Muscle of leg (tissue), 16 donors: ENCODE measurements at places on chromosomes 12 and 14.

- no peak for DNase-seq
Observed at GRCh38 chr14:62706217-62706616, 339.0 kb downstream of the KCNH5 start.

GRCh38 chr14:77097006-77097699 lies 905 bp upstream of the CIPC start:
- DNase-seq, result peak; percentile 84

- DNase-seq, result peak; percentile 96
Observed at GRCh38 chr12:110224379-110225304, 56.4 kb upstream of the ATP2A2 start.

DNA sequence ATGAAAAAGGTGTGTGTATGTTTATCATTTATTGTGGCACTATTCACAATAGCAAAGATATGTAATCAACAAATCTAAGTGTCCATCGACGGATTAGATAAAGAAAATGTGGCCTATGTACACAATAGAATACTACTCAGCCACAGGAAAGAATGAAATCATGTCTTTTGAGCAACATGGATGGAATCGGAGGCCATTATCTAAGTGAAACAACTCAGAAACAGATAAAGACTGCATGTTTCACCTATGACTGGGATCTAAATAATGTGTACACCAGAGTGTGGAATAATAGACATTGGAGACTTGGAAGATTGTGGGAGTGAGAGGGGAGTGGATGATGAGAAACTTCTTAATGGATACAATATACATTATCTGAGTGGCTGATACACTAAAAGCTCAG lies 44.0 kb downstream of the CCER1 start:
- no peak for DNase-seq

- DNase-seq, result no peak
Observed at GRCh38 chr12:33180918-33181317, 258.7 kb downstream of the SYT10 start.

- DNase-seq, result peak; percentile 98
Observed at GRCh38 chr12:75724928-75725312, 213.5 kb upstream of the KRR1 start.

DNA sequence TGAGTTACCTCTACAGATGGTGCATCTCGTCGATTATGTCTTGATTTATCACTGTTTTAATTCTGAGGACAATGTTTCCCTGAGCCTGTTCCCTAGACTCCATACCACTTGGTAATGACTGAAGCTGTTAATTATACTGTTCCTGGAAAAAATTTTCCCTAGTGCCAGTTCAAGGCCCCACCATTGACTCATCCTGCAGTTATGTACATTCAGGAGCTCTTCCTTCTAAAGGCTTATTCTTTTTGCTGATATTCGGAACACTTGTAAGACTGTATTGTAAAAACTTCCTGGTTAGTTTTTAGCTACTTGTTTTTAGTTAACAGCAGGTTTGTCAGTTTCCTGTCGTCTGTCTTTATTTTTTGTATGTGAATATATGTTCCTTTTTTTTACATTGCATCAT lies 30.4 kb upstream of the PPP2R5E start:
- DNase-seq, result no peak

GRCh38 chr14:99625476-99625875 lies 19.5 kb upstream of the HHIPL1 start:
- no peak for DNase-seq

DNA sequence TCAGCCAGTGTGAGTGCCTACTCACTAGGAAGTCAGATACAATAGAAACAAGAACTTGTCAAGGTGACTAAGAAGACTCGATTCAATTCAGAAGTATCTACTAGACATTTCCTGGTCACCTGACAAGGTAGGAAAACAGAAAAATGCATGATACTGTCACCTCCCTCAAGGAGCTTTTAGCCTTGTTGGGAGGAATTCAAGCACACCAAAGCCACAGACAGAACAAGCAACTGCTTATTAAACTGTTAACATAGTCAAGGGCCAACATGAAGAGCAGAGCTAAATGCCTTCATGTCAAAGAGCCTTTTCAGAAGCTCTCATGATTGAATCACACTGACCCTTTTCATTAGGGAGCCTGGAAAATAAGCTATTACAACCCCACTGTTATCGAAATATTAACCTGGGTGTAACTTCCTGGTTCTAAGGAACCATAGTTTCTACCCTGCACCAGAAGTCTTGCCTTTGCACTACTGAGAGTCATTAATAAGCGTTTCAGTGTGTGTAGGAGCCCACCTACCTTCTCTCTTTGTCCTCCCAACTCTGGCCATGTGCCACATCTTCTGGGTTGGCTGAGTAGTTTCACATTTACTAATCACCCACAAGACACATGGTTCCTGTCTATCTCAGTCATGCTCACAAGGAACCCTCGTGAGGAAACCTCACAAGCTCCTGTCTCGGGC lies 31.0 kb upstream of the LGALS3 start:
- DNase-seq, result peak; percentile 74

GRCh38 chr12:120797677-120798642 lies 72.3 kb downstream of the ACADS start:
- no peak for DNase-seq

- no peak for DNase-seq
Observed at GRCh38 chr14:75547552-75548250, 25.4 kb downstream of the BATF start.

GRCh38 chr12:27610374-27610773 lies 85.9 kb upstream of the REP15 start:
- peak; percentile 43 for DNase-seq

DNA sequence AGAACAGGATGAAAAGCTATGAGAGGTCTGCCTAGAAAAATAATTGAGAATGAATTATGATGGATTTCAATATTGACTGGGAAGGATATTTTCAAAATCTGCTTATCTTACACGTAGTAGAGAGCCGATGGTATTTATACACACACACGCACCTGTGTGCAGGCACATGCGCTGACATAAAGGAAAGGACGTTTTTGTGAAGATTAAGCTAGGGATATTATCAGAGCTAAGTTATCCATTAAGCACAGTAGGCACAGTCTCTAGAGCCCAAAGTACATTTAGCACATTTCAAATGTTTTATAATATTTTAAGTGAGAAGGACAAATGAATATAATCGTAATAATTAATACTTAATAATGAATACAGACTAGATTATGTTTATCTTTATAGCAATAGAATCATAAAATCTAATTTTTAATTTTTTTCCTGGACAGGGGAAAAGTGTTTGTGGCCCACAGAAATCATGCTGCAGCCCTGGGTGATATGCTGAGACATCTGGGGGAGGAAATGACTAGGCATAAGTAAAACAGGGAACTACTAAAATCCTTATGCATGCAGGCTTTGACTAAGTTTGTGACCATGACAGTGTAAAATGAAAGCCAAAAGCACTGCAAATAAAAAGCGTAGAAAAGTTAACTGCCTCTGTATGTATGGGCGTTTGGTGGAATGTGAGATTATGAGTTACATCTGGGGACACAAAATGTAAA lies 146.1 kb downstream of the KITLG start:
- peak; percentile 48 for DNase-seq

- DNase-seq, result no peak
Observed at GRCh38 chr12:5586201-5586600, 154.3 kb downstream of the NTF3 start.

- no peak for DNase-seq
Observed at GRCh38 chr14:81068176-81068782, 112.9 kb downstream of the TSHR start.

- DNase-seq, result no peak
Observed at GRCh38 chr14:75018694-75019093, 16.0 kb downstream of the EIF2B2 start.

GRCh38 chr14:65267856-65268255 lies 144.7 kb upstream of the FUT8 start:
- DNase-seq, result no peak
